ENCODE measurements at places on chromosomes 6 and 20.

DNA sequence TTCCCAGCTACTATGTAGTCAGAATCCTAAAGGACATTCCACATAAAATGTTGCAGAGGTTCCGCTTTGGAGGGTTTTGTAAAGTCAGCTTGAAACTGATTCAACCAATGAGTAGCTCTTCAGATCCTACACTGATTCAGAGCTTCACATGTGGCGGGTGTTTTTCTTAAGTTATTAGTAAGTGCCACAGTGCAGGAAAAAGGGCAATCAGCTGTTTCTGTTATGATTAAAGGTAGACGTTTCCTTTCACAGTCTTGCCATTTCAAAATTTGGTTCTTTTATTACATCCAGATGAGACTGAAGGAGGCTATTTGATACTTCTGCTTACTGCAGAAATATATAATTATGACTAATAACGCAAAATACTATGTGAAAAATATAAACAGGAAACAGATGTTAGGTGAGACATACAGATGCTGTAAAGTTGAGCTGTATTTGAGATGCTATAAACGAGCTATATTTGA, 443.9 kb downstream of the CDKAL1 start:
- no peak for DNase-seq

DNA sequence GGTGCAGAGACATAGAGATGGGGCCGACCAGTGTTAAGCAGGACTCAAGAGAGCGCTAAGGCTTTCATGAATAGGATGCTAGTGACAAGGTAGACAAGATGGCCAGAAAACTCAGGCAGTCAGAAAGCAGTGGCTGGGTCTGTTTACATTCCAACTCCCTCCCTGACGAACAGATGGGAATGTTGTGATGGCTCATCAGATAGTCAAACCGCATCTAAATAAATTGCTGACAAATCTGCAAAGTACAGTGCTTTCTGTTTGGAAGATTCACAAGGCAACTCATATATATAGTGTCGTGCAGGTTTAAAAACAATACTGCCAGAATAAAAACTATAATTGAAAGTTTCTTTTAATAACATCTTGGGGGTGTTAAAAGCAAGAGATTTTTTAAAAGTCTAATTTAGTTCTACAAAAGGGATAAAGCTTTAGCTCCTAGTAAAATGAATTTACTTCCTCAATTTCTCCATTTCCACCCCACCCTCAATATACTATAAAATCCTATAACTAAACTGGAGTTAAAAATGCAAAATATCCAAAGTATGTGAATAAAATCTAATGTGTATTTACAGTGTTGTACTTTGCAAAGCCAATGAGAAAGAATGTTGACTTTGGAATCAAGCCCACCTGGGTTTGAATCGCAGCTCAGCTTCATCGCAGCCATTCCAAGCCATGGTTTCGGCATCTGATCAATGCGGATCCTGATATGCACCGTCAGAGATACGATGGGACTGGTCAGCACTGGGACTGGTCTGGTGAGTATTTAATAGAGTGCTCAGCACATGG, 247.3 kb upstream of the PDE10A start:
- no peak for DNase-seq

DNA sequence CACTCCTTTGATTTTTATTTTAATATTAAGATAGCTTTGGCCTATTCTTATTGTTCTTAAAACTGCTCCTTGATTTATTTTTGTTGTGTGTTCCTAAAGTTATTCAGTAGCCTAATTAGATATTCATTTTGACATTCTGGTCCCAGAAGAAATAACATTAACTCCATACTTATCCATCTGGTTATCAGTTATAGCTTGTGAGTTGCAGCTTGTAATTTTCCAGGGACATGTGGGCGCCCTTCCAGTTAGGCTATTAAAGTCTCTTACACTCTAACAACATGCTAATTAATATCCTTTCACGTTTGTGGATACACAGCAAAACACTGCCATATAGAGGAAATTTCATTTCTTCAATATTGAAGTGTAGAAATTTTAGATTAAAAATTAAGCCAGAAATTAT, 987.5 kb downstream of the HACE1 start:
- no peak for DNase-seq

- DNase-seq: no peak
These were observed 82.3 kb downstream of the GMPR start for GRCh38 chr6:16320533-16321340.

- no peak for DNase-seq
These were observed 16.7 kb upstream of the ARHGAP18 start for GRCh38 chr6:129726650-129727049.

GRCh38 chr20:56761393-56761792, 132.3 kb downstream of the TFAP2C start:
- no peak for DNase-seq

DNA sequence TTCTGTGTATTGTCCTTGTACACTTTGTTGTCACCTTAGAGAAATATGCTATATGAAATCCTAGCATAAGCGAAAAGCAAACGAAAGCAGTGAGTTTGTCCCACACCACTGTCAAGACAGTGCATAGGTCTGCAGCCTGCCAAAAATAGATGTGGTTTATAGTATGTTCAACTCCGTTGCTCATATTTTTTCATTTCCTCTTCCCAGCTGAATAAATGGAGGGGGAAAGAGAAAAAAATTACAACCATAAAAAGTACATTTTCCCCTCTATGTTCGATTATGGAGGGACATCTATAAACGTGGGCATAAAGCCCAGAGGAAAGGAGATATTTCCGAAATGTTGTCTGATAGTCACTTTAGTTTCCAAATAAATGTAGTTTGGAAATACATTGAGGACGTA, 25.8 kb downstream of the PRL start:
- DNase-seq: no peak

- no peak for DNase-seq
These were observed 98.8 kb downstream of the SLC35B3 start for GRCh38 chr6:8336406-8337057.

DNA sequence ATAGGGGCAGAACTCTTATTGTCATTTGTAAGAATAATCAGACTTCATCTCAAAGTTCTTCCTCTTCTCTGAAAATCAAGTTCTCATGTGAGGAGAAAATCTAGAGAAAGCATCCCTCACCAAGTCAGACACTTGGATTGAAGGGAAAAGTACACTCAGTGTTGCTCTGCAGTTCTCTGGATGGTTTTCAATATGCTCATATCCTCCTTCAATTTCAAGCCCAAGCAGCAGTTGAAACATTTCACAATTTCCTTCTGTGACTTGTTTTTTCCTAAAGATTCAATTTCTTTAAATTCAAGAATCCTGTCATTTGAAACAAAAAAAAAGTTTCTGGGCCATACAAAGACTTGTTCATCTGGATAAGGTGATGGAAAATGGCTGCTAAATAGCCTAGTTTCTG, 140.2 kb upstream of the AHI1 start:
- no peak for DNase-seq

GRCh38 chr20:58544891-58545290, 29.7 kb upstream of the APCDD1L start:
- no peak for DNase-seq

- no peak for DNase-seq
These were observed 1.2 kb downstream of the AKAP12 start for GRCh38 chr6:151240791-151241642.

DNA sequence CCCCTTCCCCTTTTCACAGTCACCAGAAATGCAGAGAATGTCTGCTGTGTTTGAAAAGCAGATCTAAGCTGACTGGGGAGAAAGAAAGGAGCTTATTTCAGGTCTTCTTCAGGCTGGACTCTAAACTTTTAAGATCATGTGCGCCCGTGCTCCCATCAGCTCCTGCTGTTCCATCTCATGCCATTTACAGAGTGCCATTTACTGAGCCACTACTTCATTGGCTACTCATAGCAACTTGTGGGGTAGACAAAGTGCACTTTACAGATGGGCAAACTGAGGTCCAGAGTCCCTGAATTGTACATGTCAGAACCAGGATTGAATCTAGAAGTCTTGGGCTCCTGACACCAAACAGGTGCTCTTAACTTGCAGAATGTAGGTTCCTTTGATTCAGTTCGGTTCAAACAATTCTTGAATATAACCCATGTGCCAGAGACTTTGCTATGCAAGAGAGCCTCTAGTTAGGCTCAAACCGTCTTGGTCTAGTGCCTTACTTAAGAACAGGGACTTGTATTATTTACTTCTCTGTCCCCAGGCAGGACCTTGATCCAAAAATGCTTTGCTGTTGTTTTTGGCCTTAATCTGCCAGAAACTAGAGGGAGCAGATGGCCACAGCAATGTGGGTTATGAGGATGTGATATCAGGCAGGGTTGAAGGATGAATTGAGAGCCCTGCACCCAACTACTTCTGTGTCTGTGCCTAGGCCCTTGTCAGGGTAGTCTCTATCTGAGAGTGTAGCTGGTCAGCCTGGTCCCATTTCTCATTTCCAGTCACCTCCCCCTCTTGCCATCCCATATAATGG, 56.4 kb downstream of the RALY start:
- DNase-seq: no peak

- peak; percentile 47 for DNase-seq
These were observed 41.1 kb upstream of the PTGIS start for GRCh38 chr20:49608752-49609670.

DNA sequence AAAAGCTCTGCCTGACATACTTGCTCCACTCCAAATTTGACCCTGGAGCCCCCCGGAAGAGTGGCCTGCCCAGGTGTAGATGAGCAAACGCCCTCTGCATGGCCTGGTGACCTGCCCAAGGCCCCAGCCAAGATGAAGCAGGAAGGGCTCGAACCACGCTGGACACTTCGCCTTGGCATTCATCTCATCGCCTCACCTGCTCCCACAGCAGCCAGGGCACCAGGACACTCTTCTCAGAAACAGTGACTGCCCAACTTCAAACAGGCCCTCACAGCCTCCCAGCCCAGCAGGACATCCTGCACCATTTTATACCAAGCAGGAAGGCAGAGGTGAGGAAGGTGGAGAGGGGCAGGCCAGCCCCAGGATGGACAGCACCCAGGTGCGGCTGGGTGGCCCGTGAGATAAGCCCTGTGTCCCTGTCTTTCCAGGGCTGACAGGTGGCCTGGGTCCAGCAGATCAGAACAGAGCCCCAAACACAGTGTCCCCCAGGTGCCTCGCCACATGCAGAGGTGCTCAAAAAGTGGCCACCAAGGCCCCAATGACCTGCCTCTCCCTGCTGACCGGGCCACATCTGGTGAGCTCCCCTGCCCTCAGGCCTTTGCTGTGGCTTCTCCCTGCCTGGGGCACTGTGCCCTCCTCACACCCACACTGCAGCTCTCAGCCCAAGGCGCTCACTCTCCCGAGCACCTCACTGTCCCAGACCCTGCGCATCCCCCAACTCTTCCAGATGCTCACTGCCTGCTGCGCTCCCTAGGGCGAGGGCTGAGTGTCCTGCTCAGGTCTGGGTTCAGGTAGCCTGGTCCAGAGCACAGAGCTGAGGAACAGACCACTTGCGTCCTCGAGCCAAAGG, 7.2 kb downstream of the ACSS1 start:
- no peak for DNase-seq

DNA sequence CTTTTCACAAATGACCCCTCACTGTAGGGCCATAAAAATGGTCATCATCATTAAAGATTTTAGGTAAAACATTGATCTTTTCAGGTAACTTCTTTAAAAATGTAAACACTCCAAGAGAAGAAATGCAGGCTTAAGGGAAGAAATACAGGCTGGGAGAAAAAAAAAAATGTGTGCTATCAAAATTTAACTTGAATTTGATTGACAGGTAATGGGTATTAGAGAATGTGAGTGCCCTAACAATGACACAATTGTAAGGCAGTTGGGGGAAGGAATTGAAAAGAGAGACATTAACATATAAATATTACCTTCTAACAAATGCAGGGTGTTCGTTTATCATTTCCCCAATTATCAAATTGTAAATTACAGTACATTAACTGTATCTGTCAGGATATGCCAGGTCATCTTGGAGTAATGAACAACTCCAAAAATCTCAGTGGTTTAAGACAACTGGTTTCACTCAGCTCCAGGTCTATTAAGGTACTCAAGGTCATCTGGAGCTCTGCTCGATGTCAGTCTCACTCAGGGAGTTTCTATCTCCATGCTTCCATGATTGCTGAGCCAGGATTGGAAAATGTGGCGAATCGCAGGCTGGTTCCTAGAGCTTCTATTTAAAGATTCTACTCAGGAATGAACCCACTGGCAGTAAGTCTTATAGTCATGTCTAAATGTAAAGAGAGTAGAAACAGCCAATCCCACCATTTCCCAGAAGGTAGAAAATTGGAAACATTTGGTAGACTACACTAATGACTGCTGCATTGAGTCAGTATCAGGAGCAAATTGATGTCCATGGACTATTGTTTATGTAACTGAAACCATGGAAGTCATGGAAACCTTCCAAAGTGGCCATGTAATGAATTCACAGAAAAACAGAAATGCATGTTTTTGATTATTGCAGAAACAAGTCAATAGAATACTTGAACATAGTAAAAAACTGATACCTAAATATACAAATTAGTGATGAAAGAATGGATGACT, 55.6 kb downstream of the FRK start:
- DNase-seq: no peak

DNA sequence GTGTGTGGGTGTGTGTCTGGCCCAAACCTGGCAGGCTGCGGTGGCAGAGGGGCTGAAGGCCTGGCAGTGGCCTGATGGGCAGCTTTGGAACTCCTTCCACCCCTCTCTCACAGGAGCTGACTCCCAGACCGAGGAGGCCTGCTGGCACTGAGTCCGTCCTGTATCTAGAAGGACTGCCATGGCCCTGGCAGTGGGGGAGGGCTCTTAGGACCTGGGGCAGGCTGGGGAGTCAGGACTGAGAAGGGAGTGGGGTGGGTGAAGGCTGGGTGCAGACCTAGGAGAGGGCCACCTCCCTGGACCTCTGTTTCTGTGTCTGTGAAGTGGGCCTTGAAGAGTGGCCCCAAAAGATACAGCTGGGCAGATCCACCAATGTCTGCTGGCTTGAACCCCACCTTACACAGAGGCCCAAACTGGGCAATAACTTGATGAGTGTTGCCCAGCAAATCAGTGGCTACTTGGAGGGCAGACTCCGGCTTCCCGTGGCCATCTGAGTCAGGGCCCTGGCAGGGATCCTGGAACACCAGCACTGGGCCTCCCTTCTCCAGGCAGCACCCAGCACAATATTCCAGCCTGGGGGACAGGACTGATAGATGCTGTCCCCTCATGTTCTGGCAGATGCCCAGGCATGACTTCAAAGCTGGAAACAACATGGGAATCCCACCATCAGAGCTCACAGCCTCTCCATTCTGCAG, 46.7 kb upstream of the BLCAP start:
- no peak for DNase-seq

- no peak for DNase-seq
These were observed 41.3 kb downstream of the NCOA3 start for GRCh38 chr20:47543006-47543431.

- DNase-seq: no peak
These were observed 26.0 kb downstream of the TOX2 start for GRCh38 chr20:43940518-43941225.

All from stimulated activated naive CD4-positive, alpha-beta T cell (primary cell).